ENCODE measurements at places on chromosomes 4 and X. TPM values are rescaled to one million over a fixed set of nuclear protein-coding genes. Genes with fewer than 3 reads are reported as not detected.

UGT2A3 gene
- polyA plus RNA-seq, result not detected

ANK2 gene
- polyA plus RNA-seq, result 0.06 TPM

- H3K4me3 ChIP-seq, result no peak overlapping the region
- no peaks in the 10 kb centered on the region for H3K27me3 ChIP-seq
- no peaks in the 10 kb centered on the region for H3K36me3 ChIP-seq
- H3K27ac ChIP-seq, result no peak overlapping the region
- no peak for DNase-seq
Measured at GRCh38 chr4:173264245-173264644, 69.9 kb downstream of the HMGB2 start.

P2RY4 gene
- polyA plus RNA-seq, result 0.06 TPM

DNA sequence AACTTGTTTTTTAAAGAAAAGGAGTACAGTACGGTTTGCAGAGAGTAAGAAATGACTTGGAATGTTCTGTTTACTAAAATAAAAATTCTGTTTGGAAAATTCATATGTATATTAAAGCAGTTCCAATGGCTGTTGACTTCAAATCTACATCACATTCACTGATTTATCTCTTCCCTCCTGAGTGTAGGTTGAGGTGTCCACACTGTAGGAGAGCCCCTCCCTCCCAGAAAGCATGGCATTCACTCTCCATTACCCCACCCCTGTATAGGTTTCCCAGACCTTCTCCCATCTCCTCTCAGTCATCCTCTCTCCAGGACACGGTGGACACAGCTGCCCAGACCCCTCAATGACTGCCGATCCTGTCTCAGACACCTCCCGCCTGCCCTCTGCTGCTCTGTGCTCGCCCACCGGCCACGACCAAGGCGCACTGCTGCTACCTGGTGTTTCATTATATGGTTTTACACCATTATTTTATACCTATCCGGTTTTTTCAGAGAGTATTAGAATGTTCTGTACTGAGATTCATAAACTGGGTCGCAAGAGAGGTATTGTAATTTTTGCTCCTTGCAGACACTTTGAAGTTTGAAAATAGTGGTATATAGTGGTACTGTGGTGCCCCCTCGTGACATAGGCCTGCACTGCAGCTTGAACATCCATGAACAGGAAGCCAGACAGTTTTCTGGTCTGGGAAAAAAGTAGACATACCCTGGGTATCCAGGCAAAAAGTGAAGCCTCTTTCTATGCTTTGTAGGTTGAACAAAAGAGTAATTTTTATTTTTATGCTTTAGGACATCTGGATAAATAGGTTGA, 38.8 kb upstream of the BEX4 start:
- peaks cover 5% of the 10 kb centered on the region for H3K27me3 ChIP-seq
- no peaks in the 10 kb centered on the region for H3K4me1 ChIP-seq
- no peak overlapping the region for H3K27ac ChIP-seq
- no peaks in the 10 kb centered on the region for H3K36me3 ChIP-seq
- no peak overlapping the region for H3K4me3 ChIP-seq
